ENCODE measurements at places on chromosomes 2 and 18.

- DNase-seq: no peak
These were observed 118.2 kb upstream of the RND3 start for GRCh38 chr2:150605664-150606063.

DNA sequence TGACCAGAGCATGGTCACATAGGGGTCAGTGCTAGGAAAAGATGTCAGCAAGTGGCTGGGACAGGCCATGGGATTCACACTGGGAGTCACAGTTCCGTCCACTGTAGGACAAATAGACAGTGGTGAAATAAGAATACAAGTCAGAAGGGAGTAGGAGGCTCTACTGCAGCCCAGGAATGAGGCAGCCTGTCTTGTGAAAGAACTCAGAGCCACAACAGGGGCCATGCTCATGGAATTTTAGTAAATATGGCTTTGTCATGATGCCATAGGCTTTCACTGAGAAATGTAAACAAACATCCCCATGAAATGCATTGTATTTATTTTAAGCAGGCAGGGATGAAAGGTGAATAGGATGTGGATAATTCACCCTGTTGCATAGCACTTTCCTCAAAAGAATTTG is 504.3 kb downstream of the SOX11 start:
- DNase-seq: no peak

GRCh38 chr2:25250331-25251070 is 82.1 kb upstream of the POMC start:
- peak; percentile 66 for DNase-seq

GRCh38 chr2:241485172-241485911 is 23.0 kb downstream of the STK25 start:
- no peak for DNase-seq

GRCh38 chr2:26570083-26570430 is 71.1 kb downstream of the CIB4 start:
- no peak for DNase-seq
